RWPE1 (cell line): ENCODE measurements at places on chromosomes 6 and 20.
A peak's percentile ranks its signal among the peaks of the same experiment; 100 is the strongest.

- DNase-seq: peak; percentile 83
Observed at GRCh38 chr20:44959638-44960102, 527 bp downstream of the TOMM34 start.

GRCh38 chr20:51800872-51801121 lies 1.5 kb downstream of the SALL4 start:
- DNase-seq: peak; percentile 46

DNA sequence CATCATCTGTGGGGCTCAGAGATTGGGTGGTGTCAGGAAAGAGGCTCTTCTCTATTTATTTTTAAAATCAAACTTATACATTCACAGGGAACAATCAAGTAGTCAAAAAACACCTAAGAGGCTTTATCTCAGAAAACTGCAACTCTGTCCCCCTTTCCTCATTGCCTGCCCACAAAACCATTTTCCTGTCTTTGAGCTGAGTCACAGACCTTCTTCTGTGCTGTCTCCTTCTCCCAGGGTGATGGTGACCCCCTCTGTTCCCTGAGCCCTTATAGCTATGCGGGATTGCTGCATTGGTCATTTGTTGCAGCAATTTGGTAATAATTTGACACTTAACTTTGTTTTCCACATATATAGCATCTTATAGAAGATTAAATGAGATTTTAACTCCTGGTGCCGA lies 195.2 kb upstream of the PROKR2 start:
- no peak for DNase-seq

GRCh38 chr20:5863040-5863833 lies 87.1 kb downstream of the TRMT6 start:
- DNase-seq: peak; percentile 59

DNA sequence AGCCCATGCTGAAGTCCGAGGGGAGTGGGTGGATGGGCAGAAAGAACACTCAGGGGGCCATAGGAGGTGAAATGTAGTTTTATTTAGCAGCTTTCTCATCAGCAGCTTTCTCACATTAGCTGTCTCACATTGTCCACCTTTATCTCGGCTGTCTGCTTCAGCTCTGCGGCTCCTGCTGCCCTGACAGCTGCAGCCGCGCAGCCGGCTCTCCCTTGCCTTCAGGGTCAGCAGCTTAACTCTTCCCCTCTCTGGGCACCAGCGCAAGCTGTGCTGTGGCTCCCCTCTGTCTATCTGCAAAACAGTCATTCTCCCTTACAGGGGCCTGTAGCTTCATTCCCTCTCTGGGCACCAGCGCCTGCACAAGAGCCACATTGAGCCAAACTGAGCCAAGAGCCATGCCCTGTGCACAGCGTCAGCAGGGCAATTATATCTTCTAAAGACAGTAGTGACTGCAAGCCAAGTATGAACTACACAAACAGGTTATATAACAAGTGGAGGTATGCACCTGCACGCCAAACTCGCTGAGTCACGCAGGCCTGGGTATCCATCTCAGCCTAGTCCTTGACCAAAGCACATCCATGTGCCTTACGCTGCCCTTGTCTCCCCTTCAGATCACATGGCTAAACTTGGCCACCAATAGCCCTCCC lies 198.8 kb downstream of the EYA2 start:
- DNase-seq: no peak
